Osteoblast (primary cell): ENCODE measurements at places on chromosomes 5 and 9. TPM values are rescaled to one million over a fixed set of nuclear protein-coding genes. Genes with fewer than 3 reads are reported as not detected.

DNA sequence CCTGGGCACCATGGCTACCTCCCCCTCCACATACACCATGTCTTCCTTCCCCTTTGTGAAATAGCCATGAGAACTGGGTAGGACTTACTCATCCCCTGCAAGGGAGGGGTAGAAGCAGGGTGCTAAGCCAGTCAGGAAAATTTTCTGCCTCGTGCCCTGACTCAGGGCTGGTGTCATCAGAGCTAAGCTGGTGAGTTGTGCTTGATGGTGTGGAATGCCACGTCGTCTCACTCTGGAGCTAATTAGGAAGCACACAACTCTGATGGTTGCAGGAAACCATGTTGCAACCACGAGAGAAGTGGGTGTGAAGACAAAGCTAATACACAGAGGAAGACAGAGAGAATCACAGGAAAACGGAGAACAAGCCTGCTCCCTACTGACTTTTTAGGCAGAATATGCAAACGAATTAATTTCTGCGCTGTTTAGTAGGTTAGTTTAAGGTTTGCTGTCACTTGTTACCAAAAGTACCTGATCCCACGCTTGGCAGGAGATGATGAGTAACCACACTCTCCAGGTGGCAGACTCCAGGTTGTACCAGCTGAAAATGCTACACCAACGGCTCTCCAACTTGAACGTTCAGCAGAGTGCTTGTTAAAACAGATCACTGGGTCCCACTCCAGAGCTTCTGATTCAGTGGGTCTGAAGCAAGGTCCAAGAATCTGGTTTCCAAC is 54.5 kb downstream of the STK10 start:
- peak overlapping the region; percentile 85 for H3K27ac ChIP-seq
- no peaks in the 10 kb centered on the region for H3K36me3 ChIP-seq
- peak; percentile 98 for DNase-seq
- no peak overlapping the region for H3K4me3 ChIP-seq

GRCh38 chr9:115305543-115305942 is 187.6 kb upstream of the TNC start:
- no peak for DNase-seq
- H3K36me3 ChIP-seq = no peaks in the 10 kb centered on the region
- no peaks in the 10 kb centered on the region for H3K27me3 ChIP-seq
- no peak overlapping the region for H3K27ac ChIP-seq

GRCh38 chr5:180090769-180091546 is 19.4 kb upstream of the RNF130 start:
- H3K27ac ChIP-seq = no peak overlapping the region
- DNase-seq = no peak
- H3K27me3 ChIP-seq = no peaks in the 10 kb centered on the region

DNA sequence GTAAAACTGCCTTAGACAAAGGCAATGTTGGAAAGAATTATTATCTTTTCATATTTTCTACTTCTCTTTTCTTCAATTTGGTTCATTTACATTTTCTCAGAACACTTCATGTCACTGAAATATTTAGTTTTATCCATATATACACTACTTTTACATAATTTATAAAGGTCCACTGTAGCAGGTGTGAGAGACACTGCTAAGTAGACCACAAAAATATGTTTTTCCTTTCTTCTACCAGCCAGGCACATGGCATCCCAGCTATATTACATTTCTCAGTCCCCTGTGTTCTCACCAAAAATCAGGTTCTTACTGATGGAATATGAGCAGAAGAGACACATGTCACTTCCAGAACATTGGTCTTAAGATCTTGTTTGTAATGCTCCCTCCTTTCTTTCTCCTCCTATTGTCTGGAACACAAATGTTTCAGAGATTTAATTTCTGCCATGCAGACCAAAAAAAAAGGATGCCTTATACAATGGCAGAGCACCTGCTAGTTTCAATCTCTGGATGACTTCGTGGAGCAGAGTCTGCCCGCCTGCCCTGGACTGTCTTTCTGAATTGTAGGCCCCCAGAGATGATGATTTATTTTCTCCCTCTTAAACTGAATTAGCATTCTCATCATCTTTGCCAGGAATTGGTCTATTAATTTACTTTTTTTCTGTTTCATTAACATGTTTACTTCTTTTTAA is 125.4 kb upstream of the ACOT12 start:
- no peak for DNase-seq
- H3K4me1 ChIP-seq = no peaks in the 10 kb centered on the region
- no peak overlapping the region for H3K27ac ChIP-seq
- no peaks in the 10 kb centered on the region for H3K36me3 ChIP-seq
- no peaks in the 10 kb centered on the region for H3K27me3 ChIP-seq

DNA sequence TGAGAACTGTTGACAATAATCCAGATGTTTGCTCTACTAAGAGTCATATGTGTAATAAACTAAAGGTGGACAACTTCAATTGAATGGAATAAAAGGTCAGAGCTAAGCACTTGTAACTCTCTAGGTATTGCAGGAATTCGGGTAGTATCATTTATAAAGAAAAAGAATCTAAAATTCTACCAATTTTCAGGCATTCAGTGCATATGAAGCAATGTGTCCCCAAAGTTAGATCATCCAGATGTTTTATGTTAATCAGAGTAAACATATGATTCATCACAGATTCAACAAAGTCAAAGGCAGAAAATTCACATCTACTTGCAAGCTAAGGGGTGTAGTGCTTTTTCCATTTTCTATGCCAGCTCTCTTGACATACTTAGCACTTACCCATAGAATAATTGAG is 477.1 kb downstream of the PDE4D start:
- H3K27me3 ChIP-seq = no peaks in the 10 kb centered on the region
- H3K4me1 ChIP-seq = no peaks in the 10 kb centered on the region
- no peak overlapping the region for H3K4me3 ChIP-seq
- no peak for DNase-seq

GRCh38 chr5:146395193-146395592 is 51.9 kb upstream of the TCERG1 start:
- no peak for DNase-seq
- H3K4me3 ChIP-seq = no peak overlapping the region
- H3K27me3 ChIP-seq = peaks cover 17% of the 10 kb centered on the region
- H3K27ac ChIP-seq = no peak overlapping the region

DNA sequence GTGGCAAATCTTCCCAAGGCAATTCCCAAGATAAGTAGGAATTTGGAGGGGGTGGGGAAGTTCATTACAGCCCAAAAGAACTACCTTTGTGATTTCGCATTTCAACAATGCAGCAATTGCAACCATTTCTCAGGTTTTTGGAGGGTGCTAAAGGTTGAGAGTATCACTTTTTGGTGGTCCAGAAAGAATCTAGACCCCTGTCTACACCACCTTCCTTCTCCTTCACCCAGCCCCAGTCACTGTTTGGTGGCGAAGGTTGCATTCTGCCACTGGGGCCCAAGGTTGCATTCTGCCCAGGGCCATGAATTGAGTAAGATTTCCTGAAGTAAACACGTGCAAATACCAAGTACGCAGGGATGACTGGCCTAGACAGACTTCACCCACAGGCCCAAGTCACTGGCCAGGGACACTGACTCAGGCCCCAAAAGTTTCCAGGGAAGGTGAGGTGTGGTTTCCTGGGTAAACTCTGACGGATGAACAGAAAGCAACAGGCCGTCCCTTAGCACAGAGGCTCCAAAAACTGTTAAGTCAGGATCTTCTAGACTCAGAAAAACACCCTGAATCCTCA is 5.7 kb downstream of the PDE6A start:
- no peaks in the 10 kb centered on the region for H3K36me3 ChIP-seq
- H3K4me1 ChIP-seq = peaks cover 35% of the 10 kb centered on the region
- no peaks in the 10 kb centered on the region for H3K27me3 ChIP-seq
- H3K27ac ChIP-seq = peak overlapping the region; percentile 79
- H3K4me3 ChIP-seq = peak overlapping the region; percentile 5
- peak; percentile 83 for DNase-seq

- no peaks in the 10 kb centered on the region for H3K4me1 ChIP-seq
- H3K27me3 ChIP-seq = no peaks in the 10 kb centered on the region
- H3K36me3 ChIP-seq = no peaks in the 10 kb centered on the region
- no peak for DNase-seq
Observed at GRCh38 chr9:102986425-102986824, 8.7 kb upstream of the CYLC2 start.

GRCh38 chr5:168608821-168609220 is 29.7 kb upstream of the PANK3 start:
- H3K4me3 ChIP-seq = no peak overlapping the region
- no peaks in the 10 kb centered on the region for H3K27me3 ChIP-seq
- H3K4me1 ChIP-seq = peaks cover 6% of the 10 kb centered on the region
- H3K27ac ChIP-seq = no peak overlapping the region
- no peaks in the 10 kb centered on the region for H3K36me3 ChIP-seq

GRCh38 chr5:155884041-155884440 is 442.9 kb upstream of the SGCD start:
- no peak overlapping the region for H3K4me3 ChIP-seq
- H3K27me3 ChIP-seq = no peaks in the 10 kb centered on the region
- no peaks in the 10 kb centered on the region for H3K36me3 ChIP-seq
- DNase-seq = peak; percentile 81

GRCh38 chr5:126348855-126349635 is 74.2 kb upstream of the GRAMD2B start:
- H3K36me3 ChIP-seq = no peaks in the 10 kb centered on the region
- no peak overlapping the region for H3K27ac ChIP-seq
- peaks cover 22% of the 10 kb centered on the region for H3K4me1 ChIP-seq
- DNase-seq = no peak
- H3K27me3 ChIP-seq = no peaks in the 10 kb centered on the region

- peaks cover 27% of the 10 kb centered on the region for H3K4me1 ChIP-seq
- H3K4me3 ChIP-seq = no peak overlapping the region
- H3K36me3 ChIP-seq = peaks cover 77% of the 10 kb centered on the region
- no peak for DNase-seq
Observed at GRCh38 chr9:113184539-113184938, 33.7 kb downstream of the SLC31A2 start.

DNA sequence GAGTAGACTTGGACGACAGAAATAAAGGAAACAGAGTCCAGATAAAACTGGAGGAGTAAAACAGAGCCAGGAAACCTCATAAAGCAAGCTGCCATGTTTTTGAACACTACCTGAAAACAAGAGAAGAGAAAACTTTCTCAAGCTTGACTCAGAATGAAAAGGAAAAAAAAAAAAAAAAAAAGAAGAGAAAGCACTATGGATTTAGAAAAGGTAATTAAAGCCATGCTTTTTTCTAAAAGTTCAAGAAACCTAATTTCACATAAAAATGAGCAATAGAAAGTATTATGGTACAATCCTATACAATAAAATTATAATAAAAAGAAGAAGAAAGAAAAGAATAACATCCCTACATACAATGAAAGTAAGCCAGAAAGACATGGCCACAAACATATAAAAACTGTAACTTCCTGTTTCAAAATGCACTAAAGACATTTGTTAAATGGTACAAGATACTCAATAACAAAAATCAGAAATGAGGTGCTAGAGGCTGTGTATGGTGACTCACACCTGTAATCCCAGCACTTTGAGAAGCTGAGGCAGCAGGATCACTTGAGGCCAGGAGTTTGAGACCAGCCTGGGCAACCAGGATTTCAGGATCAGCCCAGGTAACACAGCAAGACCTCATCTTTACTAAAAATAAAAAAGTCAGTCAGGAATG is 129.5 kb downstream of the SIL1 start:
- H3K4me3 ChIP-seq = no peak overlapping the region
- no peaks in the 10 kb centered on the region for H3K36me3 ChIP-seq
- DNase-seq = no peak
- no peaks in the 10 kb centered on the region for H3K27me3 ChIP-seq

DNA sequence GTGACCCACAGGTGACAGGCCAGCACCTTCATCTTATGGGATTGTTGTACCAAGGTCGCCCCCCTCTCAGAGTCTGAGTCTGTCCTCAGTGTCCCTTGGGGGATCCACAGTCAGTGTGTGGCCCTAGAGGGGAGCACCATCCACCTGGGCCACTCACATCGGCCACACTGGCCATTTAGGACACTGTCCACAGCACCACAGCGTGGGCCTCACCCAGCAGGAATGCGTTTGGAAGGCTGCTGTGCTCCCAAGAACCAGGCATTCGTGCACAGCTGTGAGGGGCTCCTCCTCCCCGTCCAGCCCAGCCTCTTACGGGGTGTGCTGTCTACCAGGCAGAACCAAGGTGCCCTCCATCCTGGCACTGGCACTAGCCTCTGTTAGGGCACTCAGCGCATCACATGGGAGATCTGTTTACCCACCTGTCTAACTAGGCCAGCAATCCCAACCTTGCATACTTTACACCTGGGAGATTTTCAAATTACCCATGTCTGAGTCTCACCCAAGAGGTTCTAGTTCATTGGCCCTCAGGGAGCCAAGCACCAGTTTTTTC is 24.5 kb upstream of the UBE2QL1 start:
- peaks cover 3% of the 10 kb centered on the region for H3K27me3 ChIP-seq
- H3K4me1 ChIP-seq = peaks cover 6% of the 10 kb centered on the region
- H3K27ac ChIP-seq = no peak overlapping the region
- H3K36me3 ChIP-seq = no peaks in the 10 kb centered on the region
- no peak for DNase-seq

DNA sequence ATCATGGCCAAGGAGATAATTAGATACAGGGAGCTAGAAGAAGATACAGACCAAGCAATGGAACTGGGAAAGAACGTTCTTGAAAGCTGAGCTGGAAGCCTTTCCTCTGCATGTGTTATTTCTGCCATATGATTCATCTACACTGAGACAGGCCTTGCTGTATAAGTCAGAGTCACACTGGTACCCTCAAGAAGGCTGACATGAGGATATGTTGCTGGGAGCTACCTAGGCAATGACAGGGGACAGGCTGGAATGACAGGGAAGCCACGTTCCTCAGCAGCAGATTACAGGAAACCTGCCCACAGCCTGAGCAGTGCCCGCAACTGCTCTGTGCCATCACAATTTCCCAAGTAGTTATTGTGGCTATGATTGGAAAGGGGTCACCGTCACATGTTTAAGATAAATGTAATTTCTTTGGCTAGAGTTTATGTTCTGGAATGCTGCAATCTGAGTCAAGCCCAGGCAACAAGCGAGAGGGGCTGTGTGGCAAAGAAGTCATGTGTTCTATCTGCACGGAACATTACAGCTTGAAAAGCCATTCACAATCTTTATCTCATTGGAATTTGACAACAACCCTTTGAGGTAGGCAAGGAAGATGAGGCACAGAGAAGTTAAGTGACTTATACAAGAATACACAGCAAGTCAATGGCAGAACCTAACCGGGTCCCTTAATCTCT is 108.2 kb downstream of the TTLL11 start:
- H3K36me3 ChIP-seq = no peaks in the 10 kb centered on the region
- H3K27ac ChIP-seq = peak overlapping the region; percentile 96
- peaks cover 31% of the 10 kb centered on the region for H3K4me1 ChIP-seq
- H3K27me3 ChIP-seq = no peaks in the 10 kb centered on the region
- H3K4me3 ChIP-seq = no peak overlapping the region

GRCh38 chr5:7321724-7322123 is 74.2 kb upstream of the ADCY2 start:
- H3K4me3 ChIP-seq = no peak overlapping the region
- no peaks in the 10 kb centered on the region for H3K36me3 ChIP-seq
- peak; percentile 58 for DNase-seq
- no peaks in the 10 kb centered on the region for H3K27me3 ChIP-seq
- peaks cover 14% of the 10 kb centered on the region for H3K4me1 ChIP-seq

GRCh38 chr5:131186561-131187256 is 16.0 kb downstream of the LYRM7 start:
- H3K4me1 ChIP-seq = no peaks in the 10 kb centered on the region
- H3K4me3 ChIP-seq = no peak overlapping the region
- no peaks in the 10 kb centered on the region for H3K36me3 ChIP-seq
- no peaks in the 10 kb centered on the region for H3K27me3 ChIP-seq
- H3K27ac ChIP-seq = no peak overlapping the region

PCDHGB6 gene
- 6.2 and 8.0 TPM in 2 replicates for total RNA-seq

GPBP1 gene
- total RNA-seq = 56.8 and 59.2 TPM in 2 replicates

CSF2 gene
- not detected in 2 replicates for total RNA-seq

APBA1 gene
- 1.8 and 5.3 TPM in 2 replicates for total RNA-seq

EHMT1 gene
- total RNA-seq = 38.0 and 46.3 TPM in 2 replicates

ISOC1 gene
- total RNA-seq = 7.7 and 9.8 TPM in 2 replicates

TEK gene
- total RNA-seq = 4.1 and 8.3 TPM in 2 replicates

MUSK gene
- under 0.01 TPM in 1 of 2 replicates, not detected in the other for total RNA-seq

CDKN2B-AS1 gene
- total RNA-seq = 15.2 and 16.5 TPM in 2 replicates

FCN2 gene
- total RNA-seq = not detected in 2 replicates

CORO2A gene
- 0.29 and 0.72 TPM in 2 replicates for total RNA-seq
